ENCODE measurements at places on chromosomes 5 and 9.

- no peak for DNase-seq
Observed at GRCh38 chr9:125829743-125830142, 82.6 kb downstream of the PBX3 start.

DNA sequence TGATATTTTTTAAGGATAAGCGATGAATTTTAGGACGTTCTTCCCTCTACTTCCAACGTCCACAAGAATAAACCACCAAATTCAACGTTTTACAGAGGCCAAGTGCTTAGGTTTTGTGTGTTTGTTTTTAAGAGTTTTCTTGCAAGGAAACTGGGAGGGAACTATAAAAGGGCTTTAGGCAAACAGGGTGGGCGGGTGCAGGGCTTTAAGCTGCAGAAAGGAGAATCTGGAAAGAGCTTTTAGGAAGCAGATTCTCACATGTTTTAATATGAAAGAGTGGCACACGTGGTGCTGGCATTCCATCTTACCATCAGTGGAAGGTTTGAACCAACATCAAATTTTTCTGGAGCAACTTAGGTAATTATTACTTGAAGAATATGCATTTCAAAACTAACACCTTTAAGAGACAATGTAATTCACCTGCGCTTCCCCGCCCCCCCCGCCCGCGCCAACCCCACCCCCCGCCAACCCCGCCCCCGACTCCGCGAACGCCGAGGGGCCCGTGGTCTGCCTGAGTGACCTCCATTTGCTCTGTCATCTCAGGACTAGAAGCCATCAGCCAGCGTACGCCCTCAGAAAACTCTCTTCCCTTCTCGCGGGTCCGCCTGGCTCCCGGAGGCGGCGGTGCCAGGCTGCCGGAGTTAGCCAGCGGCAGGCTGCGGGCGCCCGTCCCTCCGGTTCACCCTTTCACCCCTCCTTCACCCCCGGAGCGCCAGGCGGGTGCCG, 911 bp upstream of the PIK3R1 start:
- no peak for DNase-seq

GRCh38 chr5:4480528-4481349, 659.4 kb upstream of the ADAMTS16 start:
- DNase-seq, result no peak

- DNase-seq, result no peak
Observed at GRCh38 chr5:147912011-147912410, 5.7 kb upstream of the C5orf46 start.

GRCh38 chr5:180704362-180704761, 35.5 kb downstream of the OR2Y1 start:
- DNase-seq, result no peak

Data from bone marrow (tissue), 2 donors.